NCI-H1417 treated with DMSO at 0.1 percent for 48 hours (cell line): ENCODE measurements at places on chromosomes 11 and 22.

- DNase-seq = no peak
Observed at GRCh38 chr22:19412923-19413322, 18.6 kb downstream of the HIRA start.

DNA sequence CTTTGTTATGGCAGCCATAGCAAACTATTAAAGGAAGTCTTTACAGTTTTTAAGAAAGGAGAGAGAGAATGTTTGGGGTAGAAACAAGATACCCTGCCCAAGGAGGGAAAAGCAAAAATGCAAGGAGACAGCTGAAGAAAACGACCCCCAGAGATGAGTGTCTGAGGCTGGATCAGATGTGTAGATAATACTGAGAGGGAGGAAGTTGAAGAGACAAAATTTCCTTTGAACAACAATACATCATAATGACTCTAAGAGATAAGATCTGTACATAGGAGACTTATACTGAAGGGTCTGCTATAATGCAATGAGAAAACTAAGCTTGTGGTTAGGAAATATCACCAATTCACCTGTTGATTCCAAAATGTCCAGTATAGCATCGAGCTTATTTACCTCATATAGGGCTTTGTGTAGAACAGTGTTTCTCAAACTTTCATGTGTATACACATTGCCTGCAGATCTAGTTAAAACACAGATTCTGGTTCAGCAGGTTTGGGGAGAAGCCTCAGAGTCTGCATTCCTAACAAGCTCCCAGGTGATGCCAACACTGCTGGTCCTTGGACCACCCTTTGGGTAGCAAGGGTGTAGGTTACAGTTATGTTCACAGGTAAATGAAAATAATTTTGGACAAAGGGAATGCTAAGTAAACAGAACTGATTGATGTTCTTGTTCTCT lies 5.8 kb upstream of the CEP295 start:
- no peak for DNase-seq

- DNase-seq = no peak
Observed at GRCh38 chr11:132187814-132188213, 817.4 kb downstream of the NTM start.

DNA sequence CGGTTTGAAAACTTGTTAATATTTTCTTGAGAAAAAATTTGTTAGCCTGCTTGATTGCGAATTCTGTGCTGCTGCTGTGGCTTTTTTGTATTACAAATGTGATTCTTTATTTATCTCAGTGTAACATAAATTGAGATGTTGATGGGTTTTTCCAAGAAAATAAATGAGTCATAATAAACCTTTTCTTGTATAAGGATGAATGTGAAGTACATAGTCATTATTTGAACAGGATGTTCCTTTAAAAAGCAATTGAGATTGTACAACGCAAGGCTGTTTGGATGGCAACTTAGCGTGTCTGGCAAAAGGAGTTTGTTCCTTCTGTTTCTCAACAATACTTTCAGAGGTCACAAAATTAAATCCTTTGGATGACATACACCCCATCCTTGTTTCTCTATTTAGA lies 24.6 kb upstream of the CARD18 start:
- DNase-seq = no peak

GRCh38 chr22:48055827-48056226 lies 1293.4 kb downstream of the TBC1D22A start:
- DNase-seq = no peak

DNA sequence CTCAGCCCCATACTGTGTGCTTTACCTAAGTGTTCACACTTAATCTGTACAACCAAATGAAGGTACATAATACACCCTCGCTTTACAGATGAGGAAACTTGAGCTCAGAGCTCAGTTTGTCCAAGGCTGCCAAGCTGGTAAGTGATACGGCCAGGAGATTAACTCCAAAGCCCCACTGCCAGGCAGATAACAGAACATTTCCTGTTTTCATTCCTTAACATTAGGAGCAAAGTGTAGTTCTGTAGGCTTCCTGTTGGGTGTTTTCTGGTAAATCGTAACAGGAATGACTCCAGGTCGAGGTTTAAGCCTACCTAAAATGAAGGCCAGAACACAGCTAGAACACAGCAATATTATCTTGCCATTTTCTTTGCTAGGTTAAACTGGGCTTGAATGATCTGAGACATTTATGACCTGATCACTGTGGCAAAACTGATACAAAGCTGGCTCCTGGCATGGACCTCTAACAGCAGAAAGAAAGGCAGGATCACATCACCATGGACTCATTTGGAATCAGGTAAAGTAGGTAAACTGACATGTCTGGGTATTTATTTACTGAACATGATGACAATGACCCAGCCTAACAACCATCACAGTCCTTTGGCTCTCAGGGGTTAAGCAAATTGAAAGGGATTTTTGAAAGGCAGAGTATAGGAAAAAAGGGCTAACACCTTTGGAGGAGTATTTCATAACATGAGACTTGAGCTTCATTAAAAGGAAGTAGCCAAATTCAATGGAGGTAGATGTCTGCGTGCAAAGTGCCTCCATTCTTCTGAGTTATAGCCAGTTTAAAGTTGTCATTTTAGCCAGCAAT lies 3.9 kb upstream of the NUP50 start:
- DNase-seq = no peak

DNA sequence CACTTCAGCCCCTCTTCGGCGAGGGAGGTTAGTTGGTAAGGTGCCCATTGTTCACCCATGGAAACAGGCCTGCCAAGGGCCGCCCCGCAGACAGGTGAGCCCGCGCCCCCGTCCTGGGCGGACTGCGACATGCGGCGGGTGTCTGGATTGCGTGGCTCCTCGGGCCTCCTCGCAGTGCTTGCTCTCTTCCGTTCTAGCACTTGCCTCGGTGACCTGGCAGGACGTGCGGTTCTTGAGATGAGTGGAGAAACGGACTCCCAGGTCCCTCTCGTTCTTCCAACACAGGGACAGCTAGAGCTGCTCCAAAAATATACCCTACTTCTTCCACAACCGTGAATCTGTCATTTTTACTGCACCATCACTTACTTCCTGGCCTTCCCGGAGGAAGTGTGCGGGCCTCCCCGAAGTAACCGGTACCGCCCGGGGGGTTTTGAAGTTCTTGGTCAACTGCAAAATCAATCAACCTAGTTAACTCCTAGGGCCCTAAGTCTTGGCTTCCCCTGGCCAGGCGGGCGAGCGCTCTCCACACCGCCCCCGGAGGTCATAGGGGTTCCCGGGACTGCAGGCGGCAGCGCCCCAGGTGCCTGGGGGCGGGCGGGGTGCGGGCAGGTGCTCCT lies 745 bp upstream of the ZBTB44 start:
- no peak for DNase-seq

DNA sequence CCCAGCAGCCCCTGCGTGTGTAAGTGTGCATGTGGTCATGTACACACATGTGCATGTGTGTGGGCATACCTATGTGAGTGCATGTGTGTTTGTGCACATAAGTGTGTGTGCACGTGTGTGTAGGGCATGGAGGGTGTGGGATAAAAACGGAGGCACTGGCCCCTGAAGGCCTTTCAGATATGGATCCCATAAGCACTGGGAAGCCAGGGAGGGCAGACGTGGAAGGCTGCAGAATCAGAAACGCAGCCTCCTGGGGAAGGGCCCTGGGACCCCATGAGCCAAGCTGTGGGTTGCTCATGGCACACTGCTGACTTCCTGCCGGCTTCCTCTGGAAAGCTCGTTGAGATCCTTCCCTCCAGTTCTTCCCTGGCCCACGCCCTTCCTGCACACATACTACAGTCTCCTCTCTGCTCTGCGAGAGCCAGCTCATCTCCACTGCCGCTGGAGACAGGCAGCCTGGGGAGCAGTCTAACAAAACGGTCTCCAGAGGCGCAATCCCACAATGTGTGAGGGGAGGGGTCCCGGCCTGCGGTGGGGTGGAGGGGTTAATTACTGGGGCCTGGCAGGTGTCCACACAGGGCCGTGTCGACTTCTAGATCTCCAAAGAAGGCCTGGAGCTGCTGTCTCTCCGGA lies 435.2 kb upstream of the B3GAT1 start:
- no peak for DNase-seq

GRCh38 chr22:37931893-37932389 lies 21.5 kb downstream of the C22orf23 start:
- DNase-seq = no peak
